Stimulated activated CD8-positive, alpha-beta memory T cell treated with anti-CD3 and anti-CD28 coated beads, Interleukin-4, amount 100 ng/mL, for 48 hours (primary cell): ENCODE measurements at places on chromosomes 7 and 10.

DNA sequence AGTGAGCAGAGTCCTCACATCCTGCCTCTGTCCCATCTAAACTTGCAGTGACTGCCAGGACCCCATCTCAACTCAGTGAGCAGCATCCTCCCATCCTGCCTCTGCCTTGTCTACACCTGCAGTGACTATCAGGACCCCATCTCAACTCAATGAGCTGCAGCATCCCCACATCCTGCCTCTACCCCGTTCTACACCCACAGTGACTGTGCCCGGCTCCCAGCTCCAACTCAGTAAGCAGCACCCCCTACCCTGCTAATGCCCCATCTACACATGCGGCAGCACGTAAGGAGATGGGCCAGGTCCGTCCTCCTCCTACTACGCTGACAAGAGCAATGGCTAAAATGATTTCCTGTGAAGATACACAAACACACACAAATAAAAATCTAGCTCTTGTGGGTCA, 65.5 kb downstream of the TNS3 start:
- no peak for DNase-seq

- DNase-seq, result no peak
Measured at GRCh38 chr7:15885678-15886077, 199.2 kb upstream of the MEOX2 start.

GRCh38 chr7:1245524-1246050, 12.9 kb downstream of the UNCX start:
- no peak for DNase-seq

DNA sequence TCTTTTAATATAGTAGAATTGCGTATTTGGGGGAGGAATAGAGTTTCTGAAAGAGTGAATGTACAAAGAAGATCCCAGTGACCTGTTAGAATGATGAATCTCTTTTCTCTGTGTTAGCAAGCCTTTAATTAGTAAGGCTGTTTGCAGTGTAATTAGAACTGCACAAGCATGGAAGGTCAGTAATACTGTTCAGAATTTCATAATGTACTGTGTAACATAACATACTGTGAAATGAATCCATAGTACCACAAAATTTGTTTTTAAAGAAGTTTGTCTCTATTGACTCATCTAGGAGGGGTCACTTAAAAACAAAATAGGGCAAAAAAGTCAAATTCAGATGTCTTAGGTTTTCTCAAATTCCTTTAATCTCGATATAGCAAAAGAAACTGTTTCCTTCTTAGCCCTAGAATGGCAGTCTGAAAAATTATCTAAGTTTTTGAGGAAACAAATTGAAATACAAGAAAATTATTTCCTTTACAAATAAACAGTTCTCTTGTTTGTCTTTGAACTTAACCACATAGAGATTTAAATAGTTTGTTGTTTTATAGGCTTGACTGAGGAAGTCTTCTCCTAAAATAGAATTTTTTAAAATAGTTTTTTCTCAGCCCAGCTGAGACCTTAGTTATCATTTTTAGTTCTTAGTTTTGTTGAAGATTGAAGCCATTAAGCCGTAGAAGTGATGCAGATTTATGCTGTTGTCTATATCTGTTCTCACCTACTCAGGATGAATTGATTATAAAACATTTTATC, 12.5 kb downstream of the ADK start:
- DNase-seq, result no peak

- no peak for DNase-seq
Measured at GRCh38 chr7:142142702-142143101, 31.2 kb downstream of the MGAM2 start.

- no peak for DNase-seq
Measured at GRCh38 chr7:1120791-1121190, 32.9 kb downstream of the GPER1 start.

DNA sequence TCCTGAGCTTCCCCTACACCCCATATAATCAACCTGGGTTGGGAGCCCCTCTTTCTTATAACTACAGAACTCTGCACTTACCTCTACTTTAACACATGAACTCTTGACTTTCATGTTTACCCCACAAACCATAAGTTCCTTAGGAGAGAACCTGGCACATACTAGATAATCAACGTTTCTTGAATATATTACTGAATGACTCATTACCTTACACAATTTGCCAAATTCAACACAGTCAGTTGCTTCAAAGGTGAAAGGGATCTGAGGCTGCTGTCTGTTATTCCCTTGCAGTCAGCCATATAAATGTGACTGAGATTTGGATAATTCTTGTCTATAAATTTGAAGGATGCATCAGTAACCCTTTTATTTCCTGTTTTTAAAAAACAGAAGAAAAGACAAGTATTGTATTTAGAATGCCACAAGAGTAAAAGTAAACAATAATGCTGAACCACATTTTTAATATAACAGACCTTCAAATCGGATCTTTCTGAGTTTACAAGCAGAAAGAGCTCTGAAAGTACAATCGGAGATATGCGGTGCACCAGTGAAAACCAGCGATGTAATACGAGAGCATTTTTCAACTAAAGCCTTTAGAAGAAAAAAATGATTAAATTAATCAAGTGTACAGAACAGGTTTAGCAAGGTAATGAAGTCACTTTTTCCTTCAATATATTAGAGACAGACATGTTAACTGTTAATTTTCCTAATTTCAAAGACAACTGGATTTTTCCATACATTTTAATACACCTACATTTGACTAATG, 29.5 kb upstream of the LRRC17 start:
- no peak for DNase-seq

DNA sequence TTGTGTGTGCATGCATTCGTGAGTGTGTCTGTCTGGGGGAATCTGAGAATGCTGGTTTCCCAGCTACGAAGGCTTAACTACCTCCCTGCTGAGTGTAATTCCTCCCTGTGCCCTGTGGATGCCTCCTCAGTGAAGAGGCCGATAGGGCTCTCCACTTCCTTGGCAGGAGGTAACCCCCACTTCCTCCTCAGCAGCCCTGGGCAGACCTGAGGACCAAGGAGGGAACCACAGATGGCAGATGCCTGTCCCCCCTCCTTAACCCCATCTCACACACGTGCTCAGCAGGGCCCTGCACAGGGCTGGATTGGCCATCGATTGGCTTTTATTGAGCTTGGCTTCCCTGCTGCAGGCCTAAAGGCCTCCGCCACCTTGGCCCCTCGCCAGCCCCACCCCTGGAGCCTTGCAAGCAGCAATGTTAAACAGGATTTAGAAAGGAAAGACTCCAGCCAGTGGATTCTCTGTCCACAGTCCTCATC, 45.6 kb upstream of the LRRC4 start:
- DNase-seq, result no peak

GRCh38 chr10:70328967-70329366, 45.2 kb upstream of the NPFFR1 start:
- DNase-seq, result no peak

DNA sequence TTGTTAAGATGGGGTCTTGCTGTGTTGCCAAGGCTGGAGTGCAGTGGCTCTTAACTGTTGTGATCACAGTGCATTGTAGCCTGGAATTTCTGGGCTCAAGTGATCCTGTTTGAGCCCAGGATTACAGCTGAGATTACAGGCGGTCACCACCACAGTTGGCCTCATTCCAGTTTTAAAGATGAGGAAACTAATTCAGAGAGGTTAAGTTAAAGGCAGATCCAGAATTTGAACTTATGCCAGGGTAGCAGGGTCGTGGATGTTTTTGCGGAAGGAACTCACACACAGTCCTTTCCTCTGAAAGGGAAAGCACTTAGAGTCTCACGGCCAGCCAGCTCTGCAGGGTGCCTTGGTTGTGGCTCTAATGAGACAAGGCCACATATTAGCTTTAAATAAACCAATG, 84.7 kb downstream of the MMRN2 start:
- no peak for DNase-seq

GRCh38 chr10:44966816-44967509, 7.4 kb downstream of the RASSF4 start:
- no peak for DNase-seq

DNA sequence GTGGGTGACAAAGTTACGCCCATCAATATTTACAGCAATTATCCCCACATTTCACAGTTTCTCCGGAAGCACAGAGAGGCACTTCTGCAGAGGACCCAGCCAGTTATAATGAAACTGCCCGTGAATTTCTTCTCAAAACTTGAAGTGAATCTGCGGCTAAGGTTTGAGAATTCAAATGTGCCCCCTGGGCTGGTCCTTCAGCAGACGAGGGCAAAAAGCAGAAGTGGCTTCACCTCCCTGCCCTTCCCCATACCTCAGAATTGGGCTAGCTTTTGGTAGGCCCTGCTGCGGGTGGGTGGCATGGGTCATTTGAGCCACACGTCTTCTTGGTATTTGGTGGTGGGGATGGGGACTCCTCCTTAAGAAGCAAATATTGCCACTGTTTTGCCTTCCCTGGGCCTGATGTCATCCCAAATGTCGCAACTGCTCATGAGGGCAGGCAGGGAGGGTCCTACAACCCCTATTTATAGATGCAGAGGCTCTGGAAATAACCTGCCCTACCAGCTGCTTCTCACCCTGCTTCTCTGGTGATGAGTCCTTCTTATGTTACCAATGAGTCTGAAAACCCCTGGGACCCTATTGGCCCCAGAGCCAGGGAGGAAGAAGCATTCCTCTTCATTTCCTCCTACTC, 16.6 kb upstream of the WDFY4 start:
- no peak for DNase-seq
